ENCODE measurements at places on chromosomes 2 and 18. TPM values are rescaled to one million over a fixed set of nuclear protein-coding genes. Genes with fewer than 3 reads are reported as not detected.

TMEFF2 gene
- total RNA-seq: not detected

- H3K27ac ChIP-seq: no peak overlapping the region
- peaks cover 15% of the 10 kb centered on the region for H3K27me3 ChIP-seq
- H3K36me3 ChIP-seq: no peaks in the 10 kb centered on the region
- H3K4me1 ChIP-seq: no peaks in the 10 kb centered on the region
- no peak for DNase-seq
Measured at GRCh38 chr2:239574054-239574433, 173.2 kb upstream of the HDAC4 start.

DNA sequence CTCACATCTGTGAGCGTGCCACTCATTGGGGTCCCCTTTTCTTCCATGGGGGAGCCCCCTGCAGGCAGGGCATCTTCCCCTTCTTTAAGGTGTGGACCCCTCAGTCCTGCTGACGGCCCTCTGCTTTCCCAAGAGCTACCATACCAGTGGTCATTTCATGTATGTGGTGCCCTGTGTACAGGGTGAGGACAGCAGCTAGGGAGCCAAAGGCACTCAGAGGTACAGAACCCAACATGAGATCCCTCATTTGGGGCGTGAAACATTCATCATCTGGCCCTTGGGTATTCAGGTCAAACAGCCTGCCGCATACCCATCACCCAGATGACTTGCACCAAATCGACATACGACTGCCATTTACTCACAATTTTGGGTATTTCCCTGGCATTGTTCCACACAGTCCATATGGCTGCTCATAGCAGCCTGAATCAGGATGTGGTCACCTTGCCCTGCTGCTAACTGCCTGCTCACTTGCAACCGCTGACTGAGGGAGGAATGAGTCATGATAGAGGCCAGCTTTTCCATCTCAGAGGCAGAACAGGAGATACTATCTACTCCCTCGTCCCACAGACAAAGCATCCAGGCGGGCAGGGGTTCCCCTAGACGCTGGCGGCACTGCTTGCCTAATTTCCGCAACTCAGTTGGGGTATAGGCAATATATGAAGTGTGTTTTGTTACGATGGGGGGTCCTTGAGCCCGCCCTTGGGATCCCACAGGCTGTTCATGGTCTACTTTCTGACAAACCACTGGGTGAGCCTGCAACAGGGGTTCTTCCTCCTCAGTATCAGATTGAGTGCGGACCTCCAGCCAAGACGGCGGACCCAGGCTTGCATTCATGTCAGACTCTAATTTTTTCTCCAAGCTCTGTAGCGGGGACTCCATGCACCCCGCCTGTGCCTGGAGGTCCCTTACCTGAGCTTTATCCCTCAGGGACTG, 228.6 kb downstream of the SATB2 start:
- H3K27ac ChIP-seq: no peak overlapping the region
- H3K36me3 ChIP-seq: no peaks in the 10 kb centered on the region
- H3K4me1 ChIP-seq: no peaks in the 10 kb centered on the region
- H3K27me3 ChIP-seq: no peaks in the 10 kb centered on the region
- no peak overlapping the region for H3K4me3 ChIP-seq
- DNase-seq: no peak

ASPRV1 gene
- total RNA-seq: 1.8 TPM

GRCh38 chr18:37537868-37538525, 27.6 kb downstream of the CELF4 start:
- no peak overlapping the region for H3K27ac ChIP-seq
- DNase-seq: peak; percentile 52
- no peaks in the 10 kb centered on the region for H3K4me1 ChIP-seq
- H3K4me3 ChIP-seq: no peak overlapping the region

CACNB4 gene
- 1.6 TPM for total RNA-seq

FAM228B gene
- total RNA-seq: 46.2 TPM

LOXHD1 gene
- 0.59 TPM for total RNA-seq

DNA sequence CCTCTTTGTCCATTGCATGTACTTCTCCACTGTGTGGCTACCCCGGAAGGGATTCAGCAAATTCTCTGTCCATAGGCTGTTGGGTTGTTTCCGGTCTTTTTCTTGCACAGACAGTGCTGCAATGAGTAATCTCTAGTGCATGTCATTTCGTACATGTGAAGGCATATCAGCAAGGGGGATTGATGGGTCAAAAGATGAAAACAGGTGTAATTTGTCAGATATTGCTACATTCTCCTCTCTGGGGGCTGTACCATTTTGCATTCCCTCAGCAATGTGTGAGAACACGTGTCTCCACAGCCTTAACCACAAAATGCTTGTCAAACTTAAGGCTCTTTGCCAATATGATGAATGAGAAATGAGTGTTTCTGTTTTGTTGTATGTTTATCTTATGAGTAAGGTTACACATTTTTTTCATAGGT, 60.5 kb downstream of the KLHL29 start:
- H3K27ac ChIP-seq: no peak overlapping the region
- no peaks in the 10 kb centered on the region for H3K4me1 ChIP-seq
- H3K36me3 ChIP-seq: no peaks in the 10 kb centered on the region
- no peak for DNase-seq

GRCh38 chr18:46482831-46483230, 174.2 kb downstream of the LOXHD1 start:
- no peak overlapping the region for H3K27ac ChIP-seq
- no peaks in the 10 kb centered on the region for H3K27me3 ChIP-seq
- no peaks in the 10 kb centered on the region for H3K36me3 ChIP-seq

ARHGAP15 gene
- 8.9 TPM for total RNA-seq

CPO gene
- total RNA-seq: 1.6 TPM

- DNase-seq: no peak
- no peak overlapping the region for H3K27ac ChIP-seq
- H3K27me3 ChIP-seq: no peaks in the 10 kb centered on the region
- no peaks in the 10 kb centered on the region for H3K36me3 ChIP-seq
- H3K4me3 ChIP-seq: no peak overlapping the region
- H3K4me1 ChIP-seq: no peaks in the 10 kb centered on the region
Measured at GRCh38 chr18:58780045-58780444, 84.6 kb upstream of the ZNF532 start.

- H3K27me3 ChIP-seq: no peaks in the 10 kb centered on the region
- H3K4me3 ChIP-seq: no peak overlapping the region
- DNase-seq: no peak
- no peaks in the 10 kb centered on the region for H3K4me1 ChIP-seq
- H3K36me3 ChIP-seq: no peaks in the 10 kb centered on the region
Measured at GRCh38 chr2:219707496-219708285, 80.3 kb downstream of the SLC4A3 start.

CD302 gene
- total RNA-seq: 141 TPM

CREG2 gene
- total RNA-seq: not detected

- no peak overlapping the region for H3K27ac ChIP-seq
- H3K4me1 ChIP-seq: no peaks in the 10 kb centered on the region
- DNase-seq: no peak
- no peaks in the 10 kb centered on the region for H3K36me3 ChIP-seq
- H3K4me3 ChIP-seq: no peak overlapping the region
Measured at GRCh38 chr2:151491496-151491895, 81.8 kb downstream of the RIF1 start.

Data from breast epithelium (tissue), 4 donors.